ENCODE measurements at places on chromosomes 7 and 10. TPM values are rescaled to one million over a fixed set of nuclear protein-coding genes. Genes with fewer than 3 reads are reported as not detected.

The ATG9B gene
- not detected for total RNA-seq

The DGKI gene
- total RNA-seq: 8.3 TPM

The MYPN gene
- 14.4 TPM for total RNA-seq

The PDZD7 gene
- 0.91 TPM for total RNA-seq

The PDE6C gene
- total RNA-seq: not detected

The NCF1 gene
- total RNA-seq: not detected

The ABCB4 gene
- total RNA-seq: 0.65 TPM

The TRIL gene
- total RNA-seq: 0.13 TPM

The FAM24B gene
- total RNA-seq: 4.1 TPM

The NKX2-3 gene
- total RNA-seq: not detected

The GDF2 gene
- total RNA-seq: not detected

The ADAMTS14 gene
- total RNA-seq: 0.91 TPM

The PSD gene
- 1.8 TPM for total RNA-seq

The NKX1-2 gene
- not detected for total RNA-seq

The FAM221A gene
- total RNA-seq: 1.4 TPM

Measured in articular chondrocyte of knee joint (primary cell).